ENCODE measurements at places on chromosomes 16 and 17. TPM values are rescaled to one million over a fixed set of nuclear protein-coding genes. Genes with fewer than 3 reads are reported as not detected.

DNA sequence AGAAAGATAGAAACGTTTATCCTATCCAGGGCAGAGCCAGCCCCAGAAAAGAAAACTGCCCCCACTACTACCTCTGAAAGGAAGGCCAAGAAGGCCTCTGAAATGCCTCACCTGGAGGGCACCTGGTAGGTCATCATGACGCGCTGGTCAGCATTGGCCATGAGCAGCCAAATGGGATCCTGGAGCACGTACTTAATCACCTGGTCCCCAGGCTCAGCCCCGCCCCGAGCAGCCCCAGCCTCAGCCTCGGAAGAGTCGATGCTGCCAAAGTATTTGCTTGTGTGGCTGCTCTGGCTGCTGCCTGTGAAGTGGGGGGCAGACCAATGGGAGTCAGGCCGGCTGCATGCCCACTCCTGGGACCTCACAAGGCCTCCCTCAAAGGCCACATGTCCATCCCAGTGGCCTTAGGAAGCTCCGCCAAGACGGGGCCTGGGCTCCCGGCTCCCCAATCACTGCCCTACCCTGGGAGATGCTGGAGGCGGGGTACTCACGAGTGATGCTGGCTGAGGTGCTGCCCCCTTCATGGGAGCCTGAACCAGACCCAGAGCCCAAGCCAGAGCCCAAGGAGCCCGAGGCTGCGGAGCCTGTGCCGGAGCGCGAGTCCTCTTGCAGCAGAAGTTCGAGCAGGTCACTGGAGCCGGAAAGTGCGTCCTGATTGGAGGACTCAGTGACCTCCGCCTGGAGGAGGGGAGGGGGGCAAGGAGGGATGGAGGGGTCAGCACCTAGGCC lies 9.9 kb downstream of the PER1 start:
- H3K27me3 ChIP-seq = no peaks in the 10 kb centered on the region

DNA sequence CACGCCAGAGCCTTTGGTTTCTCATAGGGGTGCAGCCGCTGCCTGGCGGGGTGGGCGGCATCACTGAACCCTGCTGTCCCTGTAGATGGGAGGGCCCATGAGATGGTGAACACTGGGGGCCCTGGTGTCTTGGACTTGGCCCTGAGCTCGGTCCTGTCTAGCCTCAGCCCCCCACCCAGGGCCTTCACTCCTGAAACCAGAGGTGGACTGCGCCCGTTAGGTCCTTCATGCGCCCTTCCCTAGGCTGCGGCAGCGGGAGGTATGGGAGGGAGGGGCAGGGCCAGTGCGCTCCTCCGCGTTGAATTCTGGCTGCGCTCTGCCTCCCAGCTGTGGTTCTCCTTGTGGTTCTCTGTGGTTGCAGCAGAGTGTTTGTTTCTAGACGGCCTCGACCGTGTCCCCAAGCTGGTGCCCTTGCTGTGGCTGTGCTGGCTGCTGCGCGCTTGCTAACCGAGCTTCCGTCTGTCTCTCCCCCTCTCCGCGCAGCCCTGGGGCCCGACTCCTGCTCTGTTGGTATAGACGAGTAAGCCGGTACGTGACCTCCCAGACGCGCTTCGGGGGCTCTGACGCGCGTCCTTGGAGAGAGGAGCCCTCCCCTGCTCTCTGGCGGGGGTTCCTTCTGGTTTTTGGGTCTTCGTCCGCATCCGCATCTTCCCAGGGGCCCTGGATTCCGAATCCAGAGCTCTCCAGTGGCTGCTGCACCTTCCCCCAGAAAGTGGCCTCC lies 7.4 kb upstream of the NUDT16L1 start:
- H3K4me1 ChIP-seq = no peaks in the 10 kb centered on the region
- H3K27me3 ChIP-seq = no peaks in the 10 kb centered on the region

DNA sequence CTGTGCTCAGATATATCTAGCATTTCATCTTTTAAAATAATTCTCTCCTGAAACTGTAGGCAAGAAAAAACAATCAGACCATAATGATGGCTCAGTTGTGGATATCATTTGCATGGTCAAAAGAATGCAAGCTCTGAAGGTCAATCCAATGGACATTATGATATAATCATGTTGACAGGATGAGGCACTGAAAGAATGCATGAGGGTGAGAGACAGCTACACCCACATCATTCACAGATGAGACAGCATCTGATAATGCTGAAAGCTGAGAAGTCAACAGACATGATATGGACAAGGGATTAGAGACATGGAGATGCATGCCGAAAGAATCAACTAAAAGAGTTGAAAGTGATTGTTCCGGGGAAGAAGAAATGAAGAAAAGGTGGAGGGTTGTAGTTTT lies 346.4 kb upstream of the CDH5 start:
- no peak overlapping the region for H3K27ac ChIP-seq
- no peak overlapping the region for H3K4me3 ChIP-seq
- no peaks in the 10 kb centered on the region for H3K27me3 ChIP-seq
- DNase-seq = no peak

GRCh38 chr16:78628461-78629045 lies 529.1 kb downstream of the WWOX start:
- H3K36me3 ChIP-seq = no peaks in the 10 kb centered on the region
- no peaks in the 10 kb centered on the region for H3K27me3 ChIP-seq
- no peak overlapping the region for H3K27ac ChIP-seq
- no peak overlapping the region for H3K4me3 ChIP-seq
- H3K4me1 ChIP-seq = no peaks in the 10 kb centered on the region

The USP32 gene
- 47.0 TPM for total RNA-seq

The INCA1 gene
- not detected for total RNA-seq

The CA4 gene
- total RNA-seq = not detected

The CRHR1 gene
- not detected for total RNA-seq
